ENCODE measurements at places on chromosomes 7 and 10.

DNA sequence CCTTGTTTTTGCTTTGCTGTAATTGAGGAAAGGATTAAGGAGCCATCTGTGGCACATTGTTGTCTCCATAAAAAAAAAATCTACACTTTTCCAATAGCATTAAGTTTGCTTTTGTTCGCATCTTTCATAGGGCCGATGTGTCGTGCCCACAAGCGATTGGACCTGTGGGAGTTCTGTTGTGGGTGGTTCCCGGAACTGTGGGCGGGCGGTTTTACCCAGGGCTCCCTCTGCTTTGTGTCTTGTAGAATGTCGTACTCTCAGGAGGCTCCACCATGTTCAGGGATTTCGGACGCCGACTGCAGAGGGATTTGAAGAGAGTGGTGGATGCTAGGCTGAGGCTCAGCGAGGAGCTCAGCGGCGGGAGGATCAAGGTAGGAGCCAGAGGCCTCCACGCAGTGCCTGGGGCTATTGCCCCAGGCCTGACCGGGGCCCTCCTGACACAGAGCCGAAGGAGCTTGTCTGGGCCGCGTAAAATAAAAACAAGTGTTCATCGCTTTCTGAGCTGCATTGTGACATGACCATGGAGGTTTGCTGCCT is 92.4 kb downstream of the ACTR3B start:
- DNase-seq, result no peak

GRCh38 chr7:82317760-82318159 is 125.8 kb downstream of the CACNA2D1 start:
- no peak for DNase-seq

- DNase-seq, result no peak
Observed at GRCh38 chr7:138670594-138670993, 30.6 kb downstream of the SVOPL start.

DNA sequence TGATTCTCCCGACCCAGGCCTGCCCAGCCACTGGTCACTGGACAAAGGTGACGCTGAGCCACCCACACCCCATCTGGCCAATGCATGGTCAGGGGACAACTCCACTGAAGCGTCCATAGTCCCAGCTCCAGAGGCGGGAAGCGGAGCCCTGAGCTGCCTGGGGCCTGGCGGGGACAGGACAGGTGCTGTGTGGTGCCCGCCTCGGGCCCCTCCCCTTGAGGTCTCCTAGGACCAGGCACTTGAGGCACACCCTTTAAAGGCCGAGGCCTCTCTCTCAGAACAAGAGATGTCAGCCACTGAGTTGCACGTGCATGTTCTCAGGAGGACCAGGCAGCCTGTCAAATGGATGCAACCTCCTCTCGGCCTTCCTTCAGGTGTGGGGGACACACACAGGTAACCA is 52.5 kb upstream of the PPP2R2D start:
- DNase-seq, result no peak

GRCh38 chr7:94069162-94069739 is 65.1 kb upstream of the BET1 start:
- DNase-seq, result no peak
